ENCODE measurements at places on chromosomes 2 and 18. TPM values are rescaled to one million over a fixed set of nuclear protein-coding genes. Genes with fewer than 3 reads are reported as not detected.

Gene BBS5
- 5.4 TPM for total RNA-seq

Gene TMX3
- total RNA-seq, result 68.0 TPM

Gene B4GALT6
- 21.4 TPM for total RNA-seq

Gene PTPN18
- total RNA-seq, result 26.7 TPM

Gene SETBP1
- 2.5 TPM for total RNA-seq

Gene PXDN
- total RNA-seq, result 28.9 TPM
